ENCODE measurements at places on chromosomes 7 and 10. TPM values are rescaled to one million over a fixed set of nuclear protein-coding genes. Genes with fewer than 3 reads are reported as not detected.

The EBLN1 gene
- not detected for total RNA-seq

The ASIC3 gene
- 5.9 TPM for total RNA-seq

The JCAD gene
- total RNA-seq = 29.0 TPM

The A1CF gene
- not detected for total RNA-seq

- DNase-seq = peak; percentile 12
These were observed 172.3 kb upstream of the ADO start for GRCh38 chr10:62632071-62632809.

DNA sequence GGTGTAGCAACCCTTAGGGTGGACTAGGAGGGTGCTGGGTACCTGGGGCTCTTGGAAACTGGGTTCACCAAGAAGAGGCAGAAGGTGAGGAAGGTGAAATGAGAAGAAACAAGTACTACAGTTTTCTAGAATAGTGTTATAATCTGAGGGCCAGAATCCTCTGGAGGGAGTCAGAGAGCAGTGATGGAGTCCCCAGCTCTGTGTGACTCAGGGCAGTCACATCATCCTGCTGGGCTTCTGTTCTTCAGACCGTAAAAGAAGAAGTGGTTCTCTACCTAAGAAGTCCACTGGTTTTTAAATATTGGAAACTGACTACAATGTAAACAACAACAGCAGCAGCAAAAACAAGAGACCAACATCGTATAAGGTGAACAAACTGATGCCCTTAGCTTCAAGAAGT lies 197.3 kb downstream of the PRPF18 start:
- DNase-seq = peak; percentile 30

GRCh38 chr10:50417886-50418830 lies 166.8 kb upstream of the ASAH2 start:
- DNase-seq = peak; percentile 86

- no peak for DNase-seq
These were observed 6.7 kb downstream of the TWIST1 start for GRCh38 chr7:19110776-19111175.

DNA sequence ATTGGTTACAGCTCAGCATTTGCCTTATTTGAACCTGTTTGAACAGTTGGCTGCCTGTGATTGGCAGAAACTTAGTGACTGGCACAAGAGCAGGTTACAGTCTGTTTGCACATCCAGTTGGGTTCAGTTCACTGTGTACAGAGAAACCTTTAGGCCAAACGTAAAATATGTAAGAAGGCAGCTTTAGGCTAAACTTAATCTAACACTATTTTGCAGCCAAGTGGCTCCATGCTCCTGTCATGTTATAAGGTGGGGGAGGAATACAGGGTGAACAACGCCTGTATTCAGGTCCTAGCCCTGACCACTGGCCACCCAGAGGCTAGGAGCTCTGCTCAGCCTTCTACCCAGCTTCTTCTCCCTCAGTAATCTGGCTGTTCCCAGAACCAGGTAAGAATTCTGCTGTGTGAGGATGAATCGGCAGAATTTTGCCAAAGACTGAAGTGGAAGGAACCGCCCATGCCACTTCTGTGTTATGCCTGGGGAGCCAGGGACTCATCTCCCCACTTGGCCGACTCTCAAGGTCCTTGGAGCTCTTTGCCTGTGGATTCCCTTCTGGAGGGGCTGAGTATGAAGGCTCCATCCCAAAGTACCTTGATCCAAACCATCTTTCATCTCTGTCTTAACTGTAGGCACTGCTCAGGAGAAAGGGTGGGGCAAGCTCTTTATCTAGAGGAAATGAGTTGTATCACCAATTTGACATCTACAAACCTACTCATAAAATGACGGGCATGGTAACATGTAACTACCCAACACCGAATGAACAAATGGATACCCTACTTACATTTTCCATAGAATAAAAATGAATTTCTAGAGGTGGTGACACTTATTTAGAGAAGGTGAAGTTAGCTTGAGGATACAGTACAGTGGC lies 164.4 kb upstream of the NAMPT start:
- DNase-seq = no peak
